ENCODE measurements at places on chromosomes 11 and 22. TPM values are rescaled to one million over a fixed set of nuclear protein-coding genes. Genes with fewer than 3 reads are reported as not detected.

DNA sequence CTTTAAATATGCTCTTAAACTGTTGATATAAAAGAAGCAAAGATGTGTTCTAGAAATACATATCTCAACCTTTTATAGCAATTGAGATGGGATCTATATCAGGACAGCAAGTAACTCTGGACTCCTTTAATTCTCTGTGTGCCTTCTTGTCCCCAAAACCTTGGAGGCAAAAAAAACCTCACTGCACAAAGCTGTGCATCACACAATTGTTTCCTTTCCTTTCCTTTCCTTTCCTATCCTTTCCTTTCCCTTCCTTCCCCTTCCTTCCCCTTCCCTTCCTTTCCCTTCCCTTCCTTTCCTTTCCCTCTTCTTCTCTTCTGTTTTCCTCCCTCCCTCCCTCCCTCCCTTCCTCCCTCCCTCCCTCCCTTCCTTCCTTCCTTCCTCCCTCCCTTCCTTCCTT lies 9.5 kb upstream of the TTC12 start:
- H3K4me3 ChIP-seq, result no peak overlapping the region
- no peaks in the 10 kb centered on the region for H3K4me1 ChIP-seq
- no peak overlapping the region for H3K27ac ChIP-seq
- H3K36me3 ChIP-seq, result no peaks in the 10 kb centered on the region
- H3K27me3 ChIP-seq, result no peaks in the 10 kb centered on the region

DNA sequence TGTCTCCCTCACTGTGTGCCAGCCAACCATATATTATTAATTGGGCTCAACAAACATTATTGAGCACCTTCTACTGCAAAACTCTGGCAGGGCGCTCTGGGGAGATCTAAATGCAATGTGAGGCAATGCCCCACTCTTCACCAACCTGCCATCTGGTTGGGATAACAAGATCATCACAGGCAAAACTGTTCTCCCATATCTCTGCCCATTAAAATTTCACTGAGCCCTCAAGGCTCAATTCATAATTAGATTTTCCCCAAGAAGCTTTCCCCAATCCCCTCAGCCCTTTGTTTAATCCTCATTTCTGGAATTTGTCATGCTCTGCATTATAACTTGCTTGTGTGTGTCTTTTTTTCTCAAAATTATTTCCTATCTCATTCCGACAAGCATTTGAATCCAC lies 106.6 kb downstream of the ARL14EP start:
- no peaks in the 10 kb centered on the region for H3K36me3 ChIP-seq
- DNase-seq, result no peak
- no peak overlapping the region for H3K27ac ChIP-seq

DNA sequence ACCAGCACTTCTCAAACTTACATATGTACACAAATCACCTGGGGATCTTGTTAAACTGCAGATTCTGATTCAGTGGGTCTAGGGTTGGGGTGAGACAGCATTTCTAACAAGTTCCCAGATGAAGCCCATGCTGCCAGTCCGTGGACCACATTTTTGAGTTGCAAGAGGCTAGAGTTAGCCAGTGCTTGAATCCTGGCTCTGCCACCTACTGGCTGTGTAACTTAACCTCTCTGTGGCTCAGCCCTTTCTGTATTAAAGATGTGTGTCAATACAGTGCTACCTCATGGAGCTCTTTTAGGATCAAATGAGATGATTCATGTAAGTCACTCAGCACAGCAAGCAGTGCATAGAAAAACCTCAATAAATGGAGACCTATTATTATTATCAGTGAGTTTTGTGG lies 90.2 kb upstream of the ISX start:
- no peak overlapping the region for H3K4me3 ChIP-seq
- no peaks in the 10 kb centered on the region for H3K36me3 ChIP-seq
- no peaks in the 10 kb centered on the region for H3K27me3 ChIP-seq

- no peaks in the 10 kb centered on the region for H3K27me3 ChIP-seq
- H3K27ac ChIP-seq, result no peak overlapping the region
- H3K4me1 ChIP-seq, result no peaks in the 10 kb centered on the region
- no peaks in the 10 kb centered on the region for H3K36me3 ChIP-seq
Measured at GRCh38 chr11:75781296-75781695, 12.7 kb downstream of the DGAT2 start.

- no peak overlapping the region for H3K4me3 ChIP-seq
- no peak for DNase-seq
- peak overlapping the region; percentile 32 for H3K27ac ChIP-seq
- H3K4me1 ChIP-seq, result peaks cover 7% of the 10 kb centered on the region
- no peaks in the 10 kb centered on the region for H3K27me3 ChIP-seq
Measured at GRCh38 chr11:78427615-78428265, 10.1 kb upstream of the GAB2 start.

DNA sequence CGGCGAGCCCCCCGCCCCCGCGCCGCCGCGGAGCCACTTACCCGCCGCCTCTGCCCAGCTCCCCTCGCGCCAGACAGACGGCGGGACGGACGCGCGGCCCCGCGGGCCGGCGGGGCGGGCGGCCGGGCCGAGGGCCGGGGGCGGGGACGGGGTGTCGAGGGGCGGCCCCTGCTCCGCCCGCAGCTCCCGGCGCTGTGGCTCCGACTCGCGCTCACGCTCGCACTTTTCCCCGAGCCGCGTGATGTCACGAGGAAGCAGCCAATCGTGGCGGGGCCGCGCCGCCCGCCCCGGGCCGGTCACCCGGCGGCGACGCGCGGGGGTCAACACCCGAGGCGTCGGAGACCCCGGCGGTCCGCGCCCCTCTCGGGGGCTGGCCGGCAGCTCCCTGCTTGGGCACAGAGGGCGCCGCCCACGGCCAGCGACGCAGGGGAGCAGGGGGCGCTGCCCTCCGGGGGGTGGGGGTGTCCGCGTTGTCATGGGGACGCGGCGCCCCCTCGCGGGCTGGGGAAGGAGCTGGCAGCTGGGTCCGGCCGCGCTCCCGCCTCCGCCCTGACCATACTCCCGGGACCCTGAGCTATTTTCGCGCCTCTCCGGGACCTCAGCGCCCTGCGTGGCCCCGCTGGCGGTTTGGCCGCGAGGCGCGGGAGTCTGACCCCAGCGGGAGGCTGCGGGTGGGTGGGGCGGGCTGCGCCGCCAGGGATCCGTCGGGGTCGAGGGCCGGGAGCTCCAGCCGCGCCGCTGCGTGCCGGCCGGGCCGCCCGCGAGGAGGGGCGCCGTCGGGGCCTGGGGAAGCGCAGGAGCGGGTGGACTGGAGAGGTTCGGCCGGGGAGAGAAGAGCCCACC lies at the start of gene CHRM4:
Gene CHRM4, minus strand, starts transcription at position 199 of the 843 bp plus-strand sequence. CDS start 5,219 bp downstream, outside the sequence.
- H3K27ac ChIP-seq, result no peak within 1 kb of the TSS
- H3K36me3 ChIP-seq, result no peaks in the 10 kb centered on the region
- H3K4me3 ChIP-seq, result no peak within 1 kb of the TSS
- peaks cover 33% of the 10 kb centered on the region for H3K4me1 ChIP-seq
- DNase-seq, result no peak

DNA sequence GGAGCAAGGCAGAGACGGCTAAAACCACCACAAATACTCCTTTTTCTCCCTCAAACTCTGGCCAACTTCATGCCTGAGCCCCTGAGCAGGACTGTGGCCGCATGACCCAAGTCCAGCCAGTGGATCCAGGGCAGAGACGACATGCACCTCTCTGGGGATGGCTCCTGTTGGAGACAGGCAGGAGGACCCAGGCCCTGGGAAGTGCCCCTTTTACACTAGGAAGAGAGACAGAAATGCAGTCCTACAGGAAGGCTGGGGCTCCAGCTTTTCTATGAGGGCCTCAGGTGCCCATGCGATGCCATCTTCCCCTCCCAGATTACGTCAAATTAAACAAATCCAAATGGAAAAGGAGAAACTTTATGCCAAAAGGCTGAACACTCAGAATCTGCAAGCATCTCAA lies 498.0 kb downstream of the BRD1 start:
- no peak for DNase-seq
- H3K27ac ChIP-seq, result no peak overlapping the region
- no peak overlapping the region for H3K4me3 ChIP-seq
- H3K27me3 ChIP-seq, result no peaks in the 10 kb centered on the region

GRCh38 chr11:5689551-5689983 lies at the start of gene TRIM22:
TRIM22 (plus strand) TSS chr11:5689790; CDS start chr11:5696233, 6,443 bp downstream.
- H3K27me3 ChIP-seq, result no peaks in the 10 kb centered on the region
- peak; percentile 44 for DNase-seq
- peak within 1 kb of the TSS; percentile 98 for H3K27ac ChIP-seq
- H3K4me3 ChIP-seq, result peak within 1 kb of the TSS; percentile 41

GRCh38 chr11:130876931-130877915 lies 39.1 kb downstream of the SNX19 start:
- no peaks in the 10 kb centered on the region for H3K36me3 ChIP-seq
- no peak overlapping the region for H3K4me3 ChIP-seq
- H3K27ac ChIP-seq, result peak overlapping the region; percentile 19
- DNase-seq, result no peak

DNA sequence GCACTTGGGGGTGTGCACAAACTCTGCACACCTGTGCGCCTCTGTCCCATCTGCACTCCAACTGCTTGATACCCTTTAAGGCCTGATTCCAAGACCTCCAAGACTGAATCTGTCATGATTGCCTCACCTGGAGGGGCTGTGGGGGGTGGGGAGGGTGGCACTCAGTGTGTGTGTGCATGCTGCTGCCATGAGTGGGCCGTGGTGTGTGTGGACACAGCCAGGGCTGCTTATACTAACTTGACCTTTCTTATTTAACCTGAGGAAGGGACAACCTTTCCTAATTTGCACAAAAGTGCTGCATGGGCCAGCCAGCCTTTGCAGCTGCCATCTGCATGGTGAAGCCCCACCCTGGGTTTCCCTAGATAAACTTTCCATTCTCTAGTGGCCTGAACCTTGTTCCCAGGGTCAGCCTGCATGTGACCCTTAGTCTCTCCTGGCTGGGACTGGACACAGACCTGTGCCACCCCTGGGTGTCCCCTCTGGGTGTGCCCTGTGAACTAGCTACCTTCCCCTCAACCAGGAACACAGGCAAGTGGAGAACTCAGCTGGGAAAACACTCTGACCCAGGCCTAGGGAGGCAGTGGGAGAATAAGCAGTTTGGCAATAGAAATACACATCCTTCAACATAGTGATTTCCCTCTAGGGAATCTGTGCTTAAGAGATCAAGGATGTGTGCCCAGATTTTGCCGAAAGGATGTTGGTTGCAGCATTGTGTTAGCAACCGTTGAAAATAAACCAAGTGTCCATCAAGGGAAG lies 45.4 kb upstream of the DKK3 start:
- H3K27me3 ChIP-seq, result no peaks in the 10 kb centered on the region
- no peaks in the 10 kb centered on the region for H3K36me3 ChIP-seq
- H3K4me3 ChIP-seq, result no peak overlapping the region
- no peaks in the 10 kb centered on the region for H3K4me1 ChIP-seq

DNA sequence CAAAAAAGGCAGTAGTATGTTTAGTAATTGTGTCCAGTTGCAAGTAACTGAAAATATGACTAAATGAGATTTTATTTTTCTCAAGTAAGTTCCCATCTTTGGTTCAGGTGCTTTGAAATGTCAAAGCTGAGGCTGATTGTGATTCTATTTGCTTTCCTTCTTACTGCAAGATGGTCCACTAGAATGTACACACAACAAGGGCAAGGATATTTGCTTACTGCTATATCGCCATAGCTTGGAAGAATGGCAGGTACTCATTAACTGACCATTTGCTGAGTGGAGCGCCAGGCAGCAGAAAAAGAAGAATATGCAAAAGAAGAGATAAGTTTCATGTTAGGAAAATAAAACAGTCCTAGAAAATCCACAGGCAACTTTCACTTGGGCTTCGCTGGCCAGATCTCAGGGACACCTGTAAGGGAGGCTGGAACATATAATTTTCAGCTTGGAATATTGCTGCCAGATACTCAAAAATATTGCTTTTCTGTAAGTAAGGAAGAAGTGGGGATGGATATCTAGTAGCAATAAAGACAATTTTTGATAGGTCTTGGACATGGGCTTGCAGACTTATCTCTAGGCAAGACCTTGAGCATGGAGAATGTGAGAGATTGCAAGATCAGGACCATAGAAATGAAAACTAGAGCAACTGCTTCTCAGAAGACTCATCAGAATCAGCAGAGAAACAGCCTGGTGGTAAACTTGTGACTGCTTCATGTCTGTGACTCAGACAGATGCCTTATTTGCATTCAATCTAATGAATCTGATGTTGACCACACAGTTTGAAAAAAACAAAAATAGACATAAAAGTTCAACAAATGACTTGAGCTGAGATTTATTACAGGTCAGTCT lies 44.8 kb upstream of the OR9Q1 start:
- no peaks in the 10 kb centered on the region for H3K36me3 ChIP-seq
- no peak overlapping the region for H3K27ac ChIP-seq
- H3K27me3 ChIP-seq, result no peaks in the 10 kb centered on the region
- H3K4me3 ChIP-seq, result no peak overlapping the region
- DNase-seq, result no peak

DNA sequence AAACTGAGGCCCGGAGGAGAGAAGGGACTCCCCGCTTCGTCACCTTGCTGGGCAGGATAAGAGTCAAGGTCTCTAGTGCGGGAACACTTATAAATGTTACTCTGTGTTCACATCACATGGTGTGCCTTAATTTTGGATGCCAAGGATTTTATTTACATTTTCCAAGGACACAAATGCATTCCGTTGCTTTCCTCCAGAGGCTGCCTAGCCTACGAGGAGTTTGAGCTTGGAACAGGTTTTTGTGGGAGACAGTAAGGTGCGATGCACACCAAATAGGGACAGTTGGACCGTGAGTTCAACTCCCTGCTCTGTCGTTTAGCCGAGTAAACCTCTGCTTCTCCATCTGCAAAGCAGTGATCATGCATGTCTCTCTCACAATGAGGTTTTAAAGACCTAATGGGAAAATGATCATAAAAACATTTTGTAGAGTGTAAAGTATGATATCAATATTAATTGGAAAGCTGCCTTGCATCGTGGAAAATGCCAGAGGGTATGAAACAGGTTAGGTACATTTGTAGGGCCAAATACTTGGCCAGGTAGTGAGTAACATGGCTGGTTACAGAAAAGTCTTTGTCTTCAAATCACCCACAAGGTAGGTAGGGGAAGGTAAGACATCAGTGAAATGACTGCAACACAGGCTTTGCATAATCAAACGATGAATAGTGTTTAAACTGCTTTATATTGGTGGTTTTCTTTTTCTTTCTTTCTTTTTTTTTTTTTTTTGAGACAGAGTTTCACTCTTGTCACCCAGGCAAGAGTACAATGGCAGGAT lies 61.8 kb downstream of the ST3GAL4 start:
- no peak for DNase-seq
- peak overlapping the region; percentile 37 for H3K4me3 ChIP-seq
- H3K36me3 ChIP-seq, result no peaks in the 10 kb centered on the region
- peaks cover 17% of the 10 kb centered on the region for H3K4me1 ChIP-seq

DNA sequence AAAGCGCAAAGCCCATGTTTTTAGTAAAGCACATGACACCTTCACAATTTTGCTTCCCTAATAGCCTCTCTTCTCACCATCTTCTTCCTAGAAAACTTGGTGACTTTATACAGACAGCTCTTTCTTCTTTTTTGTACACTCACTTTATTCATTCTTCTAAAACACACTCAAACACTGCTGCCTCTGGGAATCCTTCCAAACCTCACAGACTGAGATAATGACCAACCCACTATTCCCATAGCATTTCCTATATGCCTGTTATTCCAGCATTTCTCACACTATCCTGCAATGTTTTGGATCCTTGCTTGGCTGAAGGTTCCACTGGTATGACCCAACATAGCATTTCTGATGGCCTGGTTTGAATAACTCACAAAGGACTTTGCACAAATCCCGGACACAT lies 442.1 kb upstream of the CCDC90B start:
- no peaks in the 10 kb centered on the region for H3K36me3 ChIP-seq
- H3K27me3 ChIP-seq, result no peaks in the 10 kb centered on the region
- DNase-seq, result no peak
- no peak overlapping the region for H3K27ac ChIP-seq
- no peak overlapping the region for H3K4me3 ChIP-seq
- no peaks in the 10 kb centered on the region for H3K4me1 ChIP-seq

GRCh38 chr11:933142-933851 lies 7.6 kb downstream of the AP2A2 start:
- no peak overlapping the region for H3K27ac ChIP-seq
- DNase-seq, result no peak
- H3K4me1 ChIP-seq, result no peaks in the 10 kb centered on the region
- no peaks in the 10 kb centered on the region for H3K27me3 ChIP-seq

Gene REXO2
- total RNA-seq, result 158 TPM

Gene PEX26
- 36.1 TPM for total RNA-seq

Gene ZP1
- total RNA-seq, result not detected

Gene PANX2
- 0.35 TPM for total RNA-seq

Gene BEST1
- total RNA-seq, result 4.1 TPM
